Caki2 (cell line): ENCODE measurements at places on chromosomes 7 and 10. TPM values are rescaled to one million over a fixed set of nuclear protein-coding genes. Genes with fewer than 3 reads are reported as not detected.
A peak's percentile ranks its signal among the peaks of the same experiment; 100 is the strongest.

DNA sequence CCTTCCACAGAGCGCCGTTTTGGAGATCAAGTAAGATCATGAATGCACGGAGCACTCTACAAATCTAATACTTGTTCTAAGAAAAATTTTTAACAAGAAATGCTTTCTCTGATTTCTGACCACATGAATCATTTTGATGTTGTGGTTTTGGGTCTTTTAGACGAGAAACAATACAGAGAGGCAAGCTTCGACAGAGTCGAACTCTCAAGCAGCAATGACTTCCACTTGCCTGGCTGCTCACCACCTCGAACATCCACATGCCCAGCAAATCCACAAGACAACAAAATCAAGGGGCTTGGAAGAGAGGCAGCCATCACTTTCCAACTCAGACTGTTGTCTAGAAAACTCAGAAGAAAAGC is 69.4 kb upstream of the GSDME start:
- no peak for DNase-seq

ASB15 gene
- not detected in 2 replicates for total RNA-seq

DNA sequence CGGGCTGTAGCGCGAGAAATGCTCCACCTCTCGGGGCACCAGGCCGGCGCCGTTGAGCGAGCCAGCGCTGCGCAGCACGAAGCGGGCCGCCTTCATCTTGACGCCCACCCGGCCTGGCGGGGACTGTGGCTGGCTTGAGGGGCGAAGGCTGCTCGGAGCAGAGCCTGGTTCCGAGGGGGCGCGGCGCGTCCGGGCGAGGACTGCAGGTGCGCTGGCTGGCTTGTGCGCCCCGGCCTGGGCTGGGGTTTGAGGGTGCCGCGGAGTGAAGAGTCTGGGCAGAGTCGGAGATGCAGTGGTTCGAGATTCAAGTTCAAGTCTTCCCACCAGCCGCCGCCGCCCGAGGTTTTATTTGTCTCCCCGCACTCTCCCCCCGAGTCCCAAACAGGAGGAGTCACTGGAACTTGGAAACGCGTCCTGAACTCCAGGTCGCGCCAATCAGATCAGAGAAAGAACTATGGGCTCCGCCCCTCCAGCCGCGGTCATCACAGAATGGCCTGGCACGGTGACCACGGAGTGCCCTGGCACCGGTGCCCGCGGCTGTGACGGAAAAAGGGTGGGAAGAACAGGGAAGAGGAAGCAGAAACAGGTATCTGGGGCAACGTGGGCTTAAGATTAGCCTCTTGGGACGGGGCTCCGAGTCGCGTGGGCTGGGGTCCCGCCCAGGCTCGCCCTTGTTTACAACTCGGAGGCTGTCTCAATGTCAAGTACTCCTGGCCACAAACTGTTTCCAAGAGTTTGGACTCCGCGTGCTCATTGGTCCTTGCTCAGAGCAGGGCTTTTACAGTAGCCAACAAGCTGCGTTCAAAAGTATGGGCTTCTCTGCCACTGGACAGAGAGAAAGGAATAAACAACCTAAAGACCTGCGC is at the start of gene PDK4:
Gene PDK4, minus strand, starts transcription at position 319 of the 866 bp plus-strand sequence. Its CDS starts 223 bp downstream, at position 96.
- DNase-seq = peak; percentile 88

DNA sequence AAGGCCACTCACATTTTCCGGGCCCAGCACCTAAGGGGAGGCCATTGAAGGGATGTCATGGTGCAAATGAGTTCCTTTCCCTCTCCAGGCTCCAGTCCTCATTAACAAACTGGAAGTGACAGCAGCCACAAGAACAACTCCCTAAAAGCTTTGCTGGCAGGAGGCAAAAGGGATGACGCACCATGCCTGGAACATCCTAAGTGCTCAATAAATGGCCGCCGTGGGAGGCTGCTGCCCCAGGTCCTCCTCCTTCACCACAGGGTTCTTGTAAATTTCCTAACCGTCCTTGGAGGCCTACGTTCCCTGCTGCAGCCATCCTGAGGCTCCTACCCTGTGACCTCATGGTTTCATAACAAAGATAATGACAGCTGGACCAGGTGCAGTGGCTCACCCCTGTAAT is 41.3 kb upstream of the CAMK1D start:
- DNase-seq = no peak

GRCh38 chr10:75660823-75661222 is 229.4 kb downstream of the LRMDA start:
- no peak for DNase-seq

AGR3 gene
- not detected in 2 replicates for total RNA-seq

DNA sequence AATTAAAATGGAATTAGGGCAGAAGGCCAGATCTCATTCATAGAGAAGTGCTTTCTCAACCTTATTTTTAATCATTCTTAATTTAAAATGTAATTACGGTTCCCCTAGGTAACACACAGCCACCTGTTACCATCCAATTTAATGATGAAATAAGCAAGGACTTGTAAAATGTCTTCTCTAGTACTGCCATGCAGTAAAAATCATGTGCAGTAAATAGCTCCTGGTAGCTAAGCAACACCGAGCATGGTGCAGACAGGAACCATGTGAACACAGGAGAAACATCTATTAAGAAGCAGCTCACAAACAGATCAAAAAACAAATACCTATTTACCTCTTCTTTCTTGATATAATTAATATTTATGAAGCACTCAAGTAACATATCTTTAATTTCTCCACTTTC is 15.1 kb downstream of the NCAPG2 start:
- no peak for DNase-seq

GRCh38 chr10:1297566-1298301 is 241.5 kb downstream of the WDR37 start:
- DNase-seq = no peak

DNA sequence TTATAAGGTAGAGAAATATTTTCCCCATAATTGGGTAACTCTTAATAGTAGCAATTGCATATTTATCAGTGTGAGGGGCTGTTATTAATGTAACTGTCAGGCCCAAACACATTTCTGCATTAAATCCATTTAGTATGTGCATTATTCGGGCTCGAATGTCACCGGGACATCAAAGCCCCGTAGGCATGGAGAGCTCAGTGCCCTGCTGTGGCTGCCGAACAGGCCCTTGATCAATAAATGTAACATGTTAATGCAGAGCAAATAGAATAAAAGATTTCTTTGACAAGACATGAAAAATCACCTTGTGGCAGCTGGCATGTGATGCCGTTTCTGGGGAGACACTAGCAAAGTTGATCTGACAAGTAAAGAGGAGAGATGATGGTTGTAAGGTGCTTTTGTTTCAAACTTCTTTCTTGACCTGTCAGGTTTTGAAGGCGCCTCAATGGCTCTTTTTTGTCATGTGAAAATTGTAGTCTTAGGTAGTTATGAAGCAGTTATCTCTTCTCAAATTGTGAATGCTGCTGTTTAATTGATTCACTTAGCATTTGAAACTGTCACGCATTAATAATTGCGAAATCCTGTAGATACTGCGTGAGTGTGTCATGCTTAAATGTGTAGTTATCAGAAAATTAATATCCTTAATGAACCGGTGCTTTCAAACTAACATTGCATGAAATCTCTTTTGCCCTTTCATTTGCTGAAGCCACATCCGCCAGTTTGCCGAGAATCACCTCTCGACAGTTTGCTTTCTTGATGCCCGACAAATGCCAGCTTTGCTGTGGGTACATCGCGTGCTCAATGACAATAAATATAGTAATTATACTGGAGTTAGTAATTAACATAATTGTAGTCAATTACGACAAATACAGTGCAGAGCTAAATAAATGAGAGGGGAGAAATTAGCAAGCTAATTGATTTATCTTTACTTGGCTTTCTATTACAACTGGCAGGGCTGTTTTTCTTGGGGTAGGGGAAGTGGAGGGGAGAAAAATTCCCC is 19.5 kb downstream of the LRMDA start:
- DNase-seq = no peak

DNA sequence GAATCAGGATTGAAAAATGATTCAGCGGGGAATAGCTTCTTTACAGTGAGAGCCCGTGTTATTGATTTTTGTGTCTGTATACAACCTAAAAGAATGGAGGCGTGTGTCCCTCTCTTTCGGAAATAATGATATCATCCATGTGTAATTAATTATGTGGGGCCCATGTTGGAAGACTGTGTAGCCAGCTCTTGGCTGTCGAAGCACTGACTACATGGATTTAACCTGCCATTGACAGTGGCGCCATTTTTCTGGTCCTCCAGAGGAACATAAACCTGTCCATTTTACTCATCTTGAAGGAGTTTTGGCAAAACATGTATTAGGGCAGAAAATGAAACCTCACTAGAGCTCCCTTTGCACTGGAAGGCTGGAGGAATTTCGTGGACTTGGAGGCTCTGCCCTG is 119.6 kb downstream of the ITIH5 start:
- no peak for DNase-seq

ELFN1 gene
- not detected in 2 replicates for total RNA-seq

GRCh38 chr7:105691082-105691679 is 109.9 kb upstream of the EFCAB10 start:
- DNase-seq = no peak
